GM04503 (cell line): ENCODE measurements at places on chromosomes 2 and 18.

DNA sequence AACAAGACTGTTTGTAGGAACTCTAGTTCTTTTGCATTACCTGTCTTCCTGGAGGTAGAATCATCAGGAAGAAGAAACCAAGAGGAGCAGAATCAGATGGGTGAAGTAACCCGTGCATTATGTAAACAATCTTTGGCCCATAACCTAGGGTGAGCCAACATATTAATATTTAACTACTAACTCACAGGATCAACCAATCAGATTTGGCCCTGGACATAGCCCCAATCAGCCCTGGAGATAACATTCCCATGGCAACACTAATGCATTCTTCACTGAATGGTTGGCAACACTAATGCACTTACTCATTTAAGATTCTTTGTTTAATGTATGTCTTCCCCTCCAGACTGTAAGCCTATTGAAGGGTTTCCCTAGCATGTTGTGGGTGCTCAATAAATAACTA lies 72.0 kb upstream of the CTAGE1 start:
- no peak for DNase-seq

- DNase-seq: no peak
These were observed 320.1 kb downstream of the PIK3C3 start for GRCh38 chr18:42275138-42275535.

DNA sequence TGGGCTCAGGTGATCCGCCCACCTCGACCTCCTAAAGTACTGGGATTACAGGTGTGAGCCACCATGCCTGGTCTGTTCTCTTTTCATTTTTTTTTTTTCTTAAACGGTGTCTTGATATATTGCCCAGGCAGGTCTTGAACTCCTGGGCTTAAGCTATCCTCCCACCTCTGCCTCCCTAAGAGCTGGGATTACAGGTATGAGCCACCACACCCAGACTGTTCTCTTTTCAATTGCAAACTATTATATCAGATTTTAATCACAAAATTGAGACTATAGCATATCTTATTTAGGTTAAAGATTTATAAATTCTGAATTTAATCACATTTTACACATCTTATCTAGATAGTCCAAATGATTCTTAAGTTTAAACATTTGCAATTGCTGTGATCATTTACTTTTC lies 15.5 kb upstream of the ACTR2 start:
- no peak for DNase-seq

DNA sequence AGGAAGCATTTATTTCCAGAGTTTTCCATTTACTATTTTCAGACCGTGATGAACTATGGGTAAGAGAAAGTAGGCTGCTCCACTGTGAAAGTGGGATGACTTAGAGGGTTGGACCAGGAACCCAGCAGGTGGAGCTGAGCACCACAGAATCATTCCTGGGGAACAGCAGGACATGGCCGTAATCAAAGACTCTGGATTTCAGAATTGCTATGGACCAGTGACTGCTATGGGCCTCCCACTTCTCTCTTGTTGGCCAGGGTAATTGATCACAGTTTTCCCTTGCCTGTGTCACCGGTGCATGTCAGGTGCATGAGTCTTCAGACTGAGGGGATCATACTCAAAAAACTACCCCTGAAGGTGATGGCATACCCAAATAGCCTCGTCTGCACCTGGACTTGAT lies 90.6 kb upstream of the GPC1 start:
- DNase-seq: no peak

- DNase-seq: no peak
These were observed 83.3 kb downstream of the UBE2E3 start for GRCh38 chr2:181063696-181064095.

DNA sequence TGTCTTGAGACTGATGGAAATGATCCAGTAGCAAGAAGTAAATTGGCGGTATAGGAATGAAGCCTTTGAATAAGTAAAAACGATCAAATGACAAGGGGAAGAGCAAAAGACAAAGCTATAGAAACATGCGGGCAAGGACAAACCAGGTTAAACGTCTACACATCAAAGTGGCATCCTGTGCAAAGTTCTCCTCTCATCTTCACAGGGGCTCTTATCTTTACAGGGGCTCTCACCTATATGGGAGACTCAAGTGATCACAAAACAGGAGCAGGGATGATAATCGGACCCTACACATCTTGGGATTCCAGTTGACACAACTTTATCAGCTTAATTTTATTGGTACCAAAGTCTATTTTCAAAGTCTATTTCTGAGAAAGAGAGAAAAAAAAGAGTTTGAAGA lies 1778.9 kb upstream of the CELF4 start:
- no peak for DNase-seq

DNA sequence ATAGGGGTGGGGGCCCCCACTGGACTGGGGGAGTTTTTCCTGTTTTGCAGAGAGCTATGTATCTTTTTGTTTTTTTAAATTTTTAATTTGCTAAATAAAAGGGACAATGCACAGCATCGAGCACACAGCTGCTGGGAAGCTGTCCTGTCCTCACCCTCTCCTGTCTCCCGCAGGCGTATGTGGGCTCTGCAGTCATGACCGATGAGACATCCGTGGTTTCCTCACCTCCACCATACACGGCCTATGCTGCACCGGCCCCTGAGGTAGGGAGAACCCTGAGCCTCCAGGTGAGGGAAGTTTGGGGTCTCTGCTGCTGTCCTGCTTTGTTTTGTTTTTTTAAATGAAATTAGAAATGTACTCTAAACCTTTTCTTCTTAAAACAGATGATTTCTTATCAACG lies 27.6 kb downstream of the PLEKHB2 start:
- DNase-seq: no peak

- no peak for DNase-seq
These were observed 431.5 kb downstream of the DCDC2C start for GRCh38 chr2:4134551-4135550.

DNA sequence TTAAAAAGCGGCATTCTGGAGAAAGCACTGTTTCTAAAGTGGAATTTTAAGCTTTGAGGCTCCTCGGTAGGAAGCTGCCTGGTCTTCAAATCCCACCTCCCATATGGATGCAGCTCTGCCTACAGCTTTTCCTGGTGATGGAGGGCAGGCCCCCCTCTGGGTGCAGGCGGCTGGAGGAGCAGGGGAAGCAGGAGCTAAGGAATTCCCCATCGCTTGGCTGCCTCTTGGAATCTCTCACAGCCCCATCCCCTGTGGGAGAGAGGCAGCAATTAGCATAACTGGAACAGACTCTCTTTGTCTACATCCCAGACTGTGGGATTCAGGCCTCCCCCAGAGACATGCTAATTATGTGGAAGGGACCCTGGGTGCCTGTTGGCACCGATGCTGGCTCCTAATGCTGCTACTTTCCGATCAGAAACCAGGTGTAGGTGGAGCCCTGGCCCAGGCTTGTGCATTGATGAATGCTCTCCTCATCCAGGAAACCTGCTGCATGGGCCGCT lies 51.3 kb downstream of the LIPG start:
- DNase-seq: no peak

GRCh38 chr2:190714958-190715357 lies 66.1 kb downstream of the NAB1 start:
- no peak for DNase-seq

- no peak for DNase-seq
These were observed 9.8 kb downstream of the SNORC start for GRCh38 chr2:232879618-232880494.

GRCh38 chr2:42984617-42985016 lies 192.2 kb upstream of the HAAO start:
- DNase-seq: no peak

DNA sequence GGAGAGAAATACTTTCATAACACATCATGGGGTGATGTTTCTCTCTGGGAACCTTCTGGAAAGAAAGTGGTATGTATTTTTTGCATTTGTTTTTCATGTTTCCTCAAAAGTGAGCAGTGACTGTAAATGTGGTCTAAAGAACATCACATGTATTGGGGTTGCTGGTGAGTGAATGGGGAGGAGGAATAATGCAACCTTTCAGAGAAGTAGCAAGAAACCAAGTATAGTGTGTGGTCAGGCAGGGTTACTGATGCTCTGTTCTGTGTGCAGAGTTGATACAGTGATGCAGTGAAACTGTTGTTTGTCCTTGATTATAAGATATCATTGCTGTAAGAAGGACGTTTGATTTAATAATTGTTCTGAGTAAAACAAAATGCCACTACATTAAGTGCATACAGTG lies 24.1 kb downstream of the ADNP2 start:
- DNase-seq: no peak

- DNase-seq: no peak
These were observed 17.4 kb upstream of the TP53I3 start for GRCh38 chr2:24101992-24102391.

- DNase-seq: no peak
These were observed 642 bp upstream of the STEAP3 start for GRCh38 chr2:119222863-119223520.

DNA sequence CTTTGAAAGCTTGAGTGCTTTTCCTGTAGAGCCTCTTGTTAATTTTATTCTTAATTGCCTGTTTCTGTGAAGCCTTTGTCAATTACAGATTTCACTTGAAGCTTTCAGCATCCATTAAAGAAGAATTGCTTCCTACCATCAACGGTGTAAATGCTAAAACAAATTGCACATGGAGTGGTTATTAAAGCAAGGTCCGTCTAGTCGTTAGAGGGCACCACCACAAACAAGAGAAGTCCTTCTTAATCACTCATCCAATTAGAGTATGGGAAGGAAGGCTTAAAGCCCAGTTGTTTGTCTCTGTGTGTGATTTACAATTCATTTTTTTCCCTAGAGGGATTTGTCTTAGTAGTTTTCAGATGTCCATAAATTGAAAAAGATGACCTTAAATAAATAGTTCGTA lies 1.6 kb downstream of the KCNJ3 start:
- DNase-seq: no peak

DNA sequence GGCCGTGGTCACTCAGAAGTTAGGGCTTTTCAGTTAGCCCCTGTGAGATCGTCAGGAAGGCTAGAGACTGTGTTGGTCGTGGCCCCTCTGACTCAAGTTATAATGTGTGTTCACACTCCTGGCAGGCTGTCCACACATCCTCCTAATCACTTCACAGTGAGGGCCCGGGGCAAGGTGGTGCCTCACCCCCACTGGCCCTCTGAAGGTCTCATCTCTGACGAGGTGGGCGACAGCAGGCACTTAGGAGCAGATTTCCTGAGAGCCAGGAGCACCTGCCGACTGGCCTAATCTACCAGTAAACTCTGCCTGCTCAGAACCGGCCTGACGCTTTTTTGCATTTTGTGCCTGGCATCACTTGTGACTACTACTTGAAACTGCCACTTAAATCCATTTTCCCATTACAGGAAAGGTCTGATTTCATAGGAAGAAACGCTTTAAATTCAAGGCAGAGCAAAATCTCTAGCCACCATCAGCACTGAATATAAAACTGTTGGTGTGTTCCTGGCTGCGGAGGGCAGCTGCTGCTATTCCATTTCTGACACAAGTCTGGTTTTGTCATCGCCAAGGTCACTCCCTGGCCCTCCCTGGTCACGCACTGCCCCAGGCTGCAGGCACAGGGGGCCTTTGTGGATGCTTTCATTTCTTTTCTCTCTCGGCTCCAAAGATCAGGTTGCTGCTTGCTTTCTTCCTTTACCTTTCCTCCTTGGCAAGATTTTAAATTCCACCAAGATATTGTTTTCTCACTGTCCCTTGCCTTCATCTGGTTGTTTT lies 48.0 kb downstream of the RAB12 start:
- DNase-seq: no peak

- no peak for DNase-seq
These were observed 1.0 kb upstream of the ACTR3 start for GRCh38 chr2:113888641-113889470.

GRCh38 chr2:63743982-63744966 lies 97.4 kb upstream of the UGP2 start:
- no peak for DNase-seq

DNA sequence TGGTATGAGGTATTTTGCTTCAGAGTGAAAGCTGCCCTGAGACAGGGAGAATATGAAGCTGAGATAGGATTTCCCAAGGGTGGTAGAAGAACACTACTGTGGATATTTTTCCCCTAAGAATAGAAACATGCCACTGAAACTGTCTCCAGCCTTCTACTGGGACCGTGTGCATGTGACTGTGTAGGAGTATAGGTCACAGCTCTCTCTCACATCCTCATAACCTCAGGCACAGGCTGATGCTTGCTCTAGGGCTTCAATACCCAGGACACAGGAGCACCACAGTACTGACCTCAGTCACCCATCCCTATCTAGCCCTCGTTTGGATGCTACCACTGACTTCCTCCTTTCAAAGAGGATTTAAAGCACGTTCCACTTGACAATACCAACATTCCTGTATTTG lies 67.2 kb downstream of the REV1 start:
- no peak for DNase-seq

DNA sequence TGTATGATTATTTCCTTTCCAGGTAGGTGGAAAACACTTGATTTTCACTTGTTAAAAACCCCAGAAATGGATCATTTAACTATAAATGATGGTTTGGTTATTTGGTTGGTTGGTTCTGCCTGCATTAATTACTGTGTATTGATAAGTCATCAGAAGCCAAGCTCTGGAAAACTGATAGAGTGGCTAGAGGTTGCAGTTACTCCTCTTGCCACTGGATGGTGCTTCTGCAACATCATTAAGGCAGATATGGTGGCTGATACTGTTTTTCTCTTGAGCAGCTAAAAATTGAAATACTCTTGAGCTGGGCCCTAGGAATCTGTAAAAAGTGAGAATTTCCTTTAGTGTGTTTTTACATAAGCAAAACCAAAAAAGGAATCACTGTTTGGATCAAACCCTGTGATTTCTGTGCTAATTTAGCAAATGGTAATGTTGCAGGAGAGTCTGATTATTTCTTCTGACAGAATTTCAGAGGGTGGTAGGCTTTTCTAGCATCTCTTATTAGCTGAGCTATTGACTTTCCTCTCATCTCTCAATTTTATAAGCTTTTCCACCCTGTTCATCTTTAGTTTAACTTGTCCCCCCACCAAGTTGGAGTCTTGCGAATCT lies 54.3 kb downstream of the RAB10 start:
- no peak for DNase-seq

- DNase-seq: no peak
These were observed 335.1 kb downstream of the SETBP1 start for GRCh38 chr18:45015788-45016128.

DNA sequence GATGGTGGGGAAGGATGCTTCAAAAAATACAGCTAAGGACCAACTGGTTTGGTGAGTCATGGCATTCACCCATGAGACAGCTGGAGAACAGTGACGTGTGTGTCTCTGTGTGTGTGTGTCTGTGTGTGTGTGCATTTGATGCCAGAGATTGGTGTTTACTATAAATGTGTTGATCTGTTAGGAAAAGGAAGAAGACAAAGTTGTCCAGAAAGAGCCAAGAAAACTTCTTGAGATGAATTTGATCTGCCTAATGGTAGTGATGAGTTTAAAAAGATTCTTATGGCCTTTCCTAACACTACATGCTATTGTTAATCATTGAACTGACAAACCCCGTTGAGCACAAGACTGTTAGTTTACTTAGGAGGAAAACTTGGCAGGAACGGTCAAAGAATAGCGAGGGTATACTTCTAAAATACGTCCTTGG lies 36.4 kb upstream of the IL1R1 start:
- DNase-seq: no peak

- DNase-seq: peak; percentile 54
These were observed 91.9 kb downstream of the PPP1R1C start for GRCh38 chr2:182077448-182078142.

DNA sequence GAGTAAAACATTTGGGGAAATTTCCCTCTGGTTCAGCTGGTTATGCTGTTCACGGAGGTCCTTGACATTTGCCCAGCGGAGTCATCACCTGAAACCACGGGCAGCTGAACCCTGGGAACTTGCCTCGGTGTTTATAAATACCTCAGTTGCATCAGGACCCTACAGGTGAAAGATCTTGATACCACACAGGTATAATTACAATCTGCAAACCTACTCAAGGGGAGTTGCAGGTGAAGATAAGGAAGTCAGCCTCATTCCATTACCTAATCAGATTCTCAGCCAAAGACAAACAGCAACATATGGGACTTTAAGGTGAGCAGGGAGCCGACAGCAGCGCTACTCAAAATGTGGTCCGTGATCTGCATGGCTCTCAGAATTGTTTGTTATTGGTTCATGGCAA lies 37.0 kb upstream of the ATIC start:
- DNase-seq: no peak
